AG04450 (cell line): ENCODE measurements at places on chromosomes 7 and 10.

DNA sequence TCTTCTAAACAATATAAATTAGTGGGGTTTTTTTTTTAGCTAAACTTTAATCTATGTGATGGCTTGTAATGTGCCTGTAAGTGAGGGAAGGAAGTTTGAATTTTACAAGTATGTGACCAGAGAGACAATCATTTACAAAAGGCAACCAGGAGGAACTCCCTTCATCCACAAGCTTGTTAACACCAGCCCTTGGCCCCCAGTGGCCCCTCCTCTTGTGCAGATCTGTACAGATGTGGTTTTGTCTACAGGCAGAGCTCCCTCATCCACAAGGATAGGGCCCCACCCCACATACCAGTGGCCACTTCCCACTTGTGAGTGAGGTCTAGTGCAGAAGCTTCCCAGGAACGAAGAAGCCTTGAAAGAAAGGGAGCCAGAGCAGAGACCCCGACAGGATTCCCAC, 234.1 kb upstream of the KMT2E start:
- no peak for DNase-seq

DNA sequence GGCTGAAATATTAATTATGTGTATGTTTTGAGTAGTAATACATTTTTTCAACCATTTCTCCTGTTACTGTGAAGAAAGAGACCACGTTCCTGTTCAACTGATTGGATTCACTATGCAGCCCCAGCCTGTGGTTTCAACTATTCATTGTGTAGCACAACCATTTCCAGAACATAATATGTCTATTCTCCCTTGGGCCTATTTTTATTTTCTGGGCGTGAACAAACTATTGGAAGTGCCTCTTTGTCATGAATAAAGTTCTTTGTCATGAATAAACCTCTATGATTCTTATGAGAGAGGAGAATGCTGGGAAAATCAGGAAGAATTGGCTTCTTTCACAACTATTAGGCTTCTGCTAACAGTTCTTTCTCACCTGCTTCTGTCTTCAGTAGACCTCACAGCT, 152.4 kb downstream of the GNAT3 start:
- DNase-seq, result no peak

DNA sequence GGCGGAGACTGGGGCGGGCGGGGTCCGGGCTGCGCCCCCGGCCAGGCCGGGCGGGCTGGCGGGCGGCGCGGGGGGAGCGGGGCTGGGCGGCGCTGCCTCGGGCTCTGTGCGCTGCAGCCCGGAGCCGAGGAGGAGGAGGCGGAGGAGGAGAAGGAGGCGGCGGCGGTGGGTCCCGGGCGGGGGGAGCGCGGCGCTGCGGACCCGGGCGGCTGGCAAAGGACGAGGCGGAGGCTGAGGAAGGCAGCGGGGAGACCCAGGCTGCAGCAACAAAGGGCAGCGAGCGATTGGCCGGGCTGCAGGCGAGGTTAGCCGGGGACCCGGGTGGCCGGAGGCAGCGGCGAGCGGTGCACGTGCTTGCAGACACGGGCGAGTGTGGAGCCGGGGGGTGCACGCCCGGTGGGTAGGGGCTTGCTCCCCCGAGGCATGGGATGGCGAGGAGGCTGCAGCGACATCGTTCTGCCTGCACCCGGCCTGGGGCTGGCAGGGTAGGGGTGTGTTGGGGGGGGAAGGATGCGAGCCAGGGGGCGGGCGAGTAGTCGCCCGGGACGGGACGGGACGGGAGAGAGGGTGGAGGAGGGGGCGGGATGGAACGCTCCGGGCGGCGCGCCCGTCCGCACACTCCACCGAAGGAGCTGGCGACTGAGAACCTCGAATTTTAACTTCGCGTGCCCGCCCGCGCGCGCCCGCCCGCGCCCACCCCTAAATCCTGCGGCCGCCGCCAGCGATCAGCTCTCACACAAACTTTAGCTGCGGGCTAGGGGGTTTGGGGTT, 844 bp upstream of the KAT6B start:
- no peak for DNase-seq

DNA sequence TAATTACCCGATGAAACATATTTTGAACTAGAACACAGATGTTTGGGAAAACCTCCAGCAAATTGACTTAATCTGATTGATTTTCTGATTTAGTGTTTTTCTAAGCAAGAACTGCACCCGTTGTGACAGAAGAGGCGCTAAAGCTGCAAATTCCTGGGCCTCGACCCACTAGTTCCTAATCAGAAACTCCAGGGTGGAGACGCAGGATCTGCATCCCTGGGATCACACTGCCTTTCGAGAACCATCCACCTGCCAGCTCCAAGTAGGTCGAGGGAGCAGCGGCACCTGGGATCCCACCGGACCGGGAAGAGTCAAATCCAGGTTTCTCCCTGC, 136.8 kb upstream of the CDCA7L start:
- DNase-seq, result no peak
